GF-D8 (cell line): ENCODE measurements at places on chromosomes 6 and 20.

DNA sequence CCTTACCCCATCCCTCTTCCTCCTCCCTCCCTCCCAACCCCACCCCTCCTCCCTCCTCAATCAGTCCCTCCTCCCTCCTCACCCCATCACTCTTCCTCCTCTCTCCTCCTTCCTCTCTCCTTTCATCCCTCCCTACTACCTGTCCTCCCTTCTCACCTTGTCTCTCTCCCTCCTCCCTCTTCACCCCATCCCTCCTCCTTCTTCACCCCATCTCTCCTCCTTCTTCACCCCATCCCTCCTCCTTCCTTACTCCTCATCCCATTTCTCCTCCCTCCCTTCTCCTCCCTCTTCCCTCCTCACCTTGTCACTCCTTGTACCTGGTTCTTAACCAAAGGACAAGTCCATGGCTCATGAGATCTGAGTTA is 222.4 kb downstream of the TTLL2 start:
- no peak for DNase-seq

GRCh38 chr6:22147921-22148776 is 148.7 kb downstream of the PRL start:
- no peak for DNase-seq

DNA sequence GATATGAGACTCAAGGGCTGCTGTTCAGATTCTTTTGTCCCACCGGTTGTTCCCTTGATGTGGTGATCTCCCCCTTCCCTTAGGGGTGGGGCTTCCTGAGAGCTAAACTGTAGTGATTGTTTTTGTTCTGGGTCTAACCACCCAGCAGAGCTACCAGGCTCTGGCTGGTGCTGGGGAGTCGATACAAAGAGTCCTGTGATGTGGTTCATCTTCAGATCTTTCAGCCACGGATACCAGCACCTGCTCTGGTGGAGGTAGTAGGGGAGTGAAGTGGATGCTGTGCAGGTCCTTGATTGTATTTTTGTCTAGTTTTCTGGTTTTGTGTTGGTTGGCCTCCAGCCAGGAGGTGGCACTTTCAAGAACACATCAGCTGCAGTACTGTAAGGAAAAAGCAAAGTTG is 801.6 kb downstream of the EPHA7 start:
- DNase-seq, result no peak

GRCh38 chr6:21639316-21639715 is 45.8 kb downstream of the SOX4 start:
- DNase-seq, result no peak

- no peak for DNase-seq
These were observed 359.2 kb downstream of the CDH26 start for GRCh38 chr20:60317401-60317800.

DNA sequence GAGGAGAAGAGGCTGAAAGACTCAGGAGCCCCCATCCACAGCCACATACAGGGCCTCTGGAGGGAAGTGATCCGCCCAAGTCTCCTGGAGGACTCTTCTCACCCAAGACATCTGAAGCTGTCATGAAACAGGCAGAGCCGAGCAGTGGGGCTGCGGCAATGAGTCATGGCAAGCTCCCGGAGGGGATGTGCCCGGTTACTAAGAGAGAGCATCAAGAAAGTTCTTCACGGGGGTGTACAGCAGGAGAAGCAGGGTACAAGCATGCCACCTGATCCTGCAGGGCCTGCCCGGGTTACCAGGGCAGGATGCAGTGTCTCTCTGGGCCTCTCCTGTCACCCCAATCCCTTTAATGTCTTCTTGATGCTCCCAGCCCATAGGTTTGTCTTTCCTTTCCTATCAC is 21.1 kb downstream of the TRIM26 start:
- DNase-seq, result no peak

- DNase-seq, result no peak
These were observed 62.8 kb downstream of the FAM120B start for GRCh38 chr6:170369403-170369802.

GRCh38 chr6:37982317-37982716 is 162.8 kb downstream of the ZFAND3 start:
- DNase-seq, result peak; percentile 10

DNA sequence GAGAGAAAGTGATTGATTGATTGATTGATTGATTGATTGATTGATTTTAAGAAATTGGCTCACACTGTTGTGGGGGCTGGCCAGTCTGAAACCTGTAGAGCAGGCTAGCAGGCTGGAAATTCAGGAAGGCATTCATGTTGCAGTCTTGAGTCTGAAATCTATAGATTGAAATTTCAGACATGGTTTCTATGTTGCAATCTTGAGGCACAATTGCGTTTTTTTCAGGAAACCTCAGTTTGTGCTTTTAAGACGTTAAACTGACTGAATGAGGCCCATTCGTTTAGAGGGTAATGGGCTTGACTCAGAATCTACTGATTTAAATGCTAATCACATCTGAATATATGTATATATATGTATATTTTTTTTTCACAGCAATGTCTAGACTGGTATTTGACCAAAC is 106.3 kb downstream of the STXBP5 start:
- DNase-seq, result peak; percentile 35

GRCh38 chr6:130129762-130130246 is 92.9 kb downstream of the SAMD3 start:
- DNase-seq, result no peak
